ENCODE measurements at places on chromosomes 5 and 9.
A peak's percentile ranks its signal among the peaks of the same experiment; 100 is the strongest.

- no peak for DNase-seq
These were observed 16.0 kb downstream of the NR2F1 start for GRCh38 chr5:93599001-93599379.

DNA sequence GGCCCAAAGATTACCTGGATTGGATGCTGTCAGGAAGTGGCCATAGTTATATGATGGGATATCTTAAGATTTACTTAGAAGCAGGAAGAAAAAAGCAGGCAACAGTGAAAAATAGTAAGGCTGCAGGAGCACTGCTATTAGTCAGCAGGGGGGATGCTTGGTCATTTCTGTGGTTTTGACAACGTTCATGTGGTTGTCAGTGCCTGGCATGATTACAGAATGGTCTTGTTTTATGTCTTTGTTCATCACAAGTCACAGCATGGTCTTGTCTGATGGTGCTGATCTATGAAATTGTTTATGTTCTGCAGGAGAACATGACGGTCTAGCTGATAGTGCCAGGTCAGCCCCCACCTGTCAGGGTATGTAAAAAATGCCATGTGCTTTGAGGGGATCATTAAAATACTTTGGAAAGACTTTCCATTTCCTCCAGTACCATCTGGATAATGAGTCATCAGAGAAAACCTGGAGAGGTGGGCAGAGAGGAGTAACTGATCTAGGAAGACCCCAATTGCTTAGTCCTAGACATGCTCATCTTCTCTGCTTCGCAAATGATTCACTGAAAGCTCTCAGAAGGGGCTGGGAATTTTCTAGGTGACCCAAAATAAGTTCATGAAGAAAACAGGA lies 48.5 kb downstream of the PLGRKT start:
- peak; percentile 45 for DNase-seq

DNA sequence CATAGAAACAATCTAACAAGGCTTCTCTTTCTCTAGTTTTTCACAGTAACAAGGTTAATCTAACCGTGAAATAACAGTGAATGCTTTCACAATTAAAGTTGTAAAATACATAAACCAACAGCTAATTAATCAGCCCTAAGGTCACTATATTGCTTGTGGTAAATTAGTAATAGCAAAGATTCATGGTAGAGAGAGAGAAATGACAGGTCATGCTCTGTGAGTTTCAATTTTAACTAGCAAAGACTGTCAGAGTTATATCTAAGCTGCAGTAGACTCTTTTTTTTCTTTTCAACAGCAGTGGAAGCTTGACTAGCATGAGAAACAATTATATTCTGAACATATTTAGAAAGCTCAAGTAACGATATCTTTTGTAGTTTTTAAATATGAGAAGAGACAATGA lies 1068.0 kb downstream of the MAT2B start:
- DNase-seq, result no peak

DNA sequence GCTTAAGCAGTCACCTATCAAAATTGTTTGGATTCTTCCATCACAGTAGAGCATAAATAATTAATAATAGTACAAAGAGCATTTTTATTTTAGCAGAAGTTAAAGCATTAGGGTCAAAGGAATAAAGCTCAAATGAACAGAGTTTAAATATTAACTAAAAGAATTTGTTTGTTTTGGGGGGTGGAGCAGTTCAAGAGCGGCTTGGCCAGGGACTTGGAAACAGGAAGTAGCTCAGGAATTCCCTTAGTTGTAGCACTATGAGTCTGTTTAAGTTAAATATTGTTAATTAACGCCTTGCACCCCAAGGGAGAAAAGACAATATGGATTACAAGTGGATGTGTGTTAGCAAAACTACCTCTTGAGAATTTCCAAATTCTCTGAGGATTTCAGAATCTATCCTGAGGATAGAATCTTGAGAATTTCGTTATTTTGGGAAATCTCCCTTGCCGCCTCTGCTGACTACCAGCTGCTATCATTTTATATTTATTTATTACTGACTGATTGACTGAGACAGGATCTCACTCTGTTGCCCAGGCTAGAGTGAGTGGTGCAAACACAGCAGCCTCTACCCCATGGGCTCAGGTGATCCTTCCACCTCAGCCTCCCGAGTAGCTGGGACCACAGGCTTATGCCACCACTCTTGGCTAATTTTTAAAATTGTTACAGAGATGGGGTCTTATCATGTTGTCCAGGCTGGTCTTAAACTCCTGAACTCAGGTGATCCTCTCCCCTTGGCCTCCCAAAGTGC lies 96.7 kb upstream of the CHD1 start:
- DNase-seq, result no peak

GRCh38 chr9:35951736-35952135 lies 6.2 kb downstream of the OR2S2 start:
- no peak for DNase-seq

GRCh38 chr5:61651195-61651594 lies 319.1 kb downstream of the ZSWIM6 start:
- DNase-seq, result no peak

DNA sequence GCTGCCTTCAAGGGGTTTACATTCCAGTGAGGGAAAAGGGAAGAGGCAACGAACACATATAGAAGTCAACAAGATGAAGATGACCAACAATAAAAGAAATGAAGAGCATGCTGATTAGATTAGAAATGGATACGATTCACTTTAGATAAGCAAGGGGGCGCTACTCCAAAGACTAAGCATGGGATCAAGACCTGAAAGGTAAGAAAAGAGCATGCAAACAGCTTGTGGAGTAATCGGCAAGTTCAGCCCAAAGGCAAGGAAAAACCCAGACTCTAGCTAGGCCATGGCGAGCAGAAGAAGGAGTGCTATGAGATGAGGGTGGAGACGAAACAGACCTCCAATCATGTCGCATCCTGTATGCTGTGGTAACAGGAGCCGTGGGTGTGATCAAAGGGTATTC lies 124.4 kb downstream of the FANCC start:
- DNase-seq, result no peak

GRCh38 chr5:53827211-53827651 lies 266.8 kb downstream of the NDUFS4 start:
- DNase-seq, result no peak

DNA sequence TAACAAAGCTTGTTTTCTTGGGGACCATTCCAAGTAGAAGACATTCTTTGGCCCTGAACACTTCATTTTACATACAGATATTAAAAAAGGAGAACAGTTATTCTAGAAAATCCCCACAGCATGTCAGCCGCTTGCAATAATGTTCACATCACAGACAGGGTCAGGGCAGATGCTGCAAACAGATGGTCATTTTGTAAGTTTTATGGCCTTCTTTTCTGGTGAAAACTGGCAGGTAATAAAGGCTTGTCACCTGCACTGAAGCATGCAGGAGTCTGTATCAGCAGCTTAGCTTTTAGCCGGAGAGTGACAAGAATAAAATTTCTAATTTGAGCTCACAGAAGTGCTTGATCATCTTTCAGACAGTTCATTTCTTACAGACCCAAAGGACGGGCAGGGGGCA lies 220.9 kb upstream of the DAP start:
- DNase-seq, result no peak

- no peak for DNase-seq
These were observed at the start of gene CARD6 for GRCh38 chr5:40841068-40841805. Gene CARD6 (plus strand): TSS chr5:40841367. CDS start chr5:40841383, 16 bp downstream.

GRCh38 chr5:140926443-140927227 lies 536 bp downstream of the PCDHAC1 start:
- DNase-seq, result no peak
